ENCODE measurements at places on chromosomes 7 and 10.

GRCh38 chr7:47039904-47040303, 542.0 kb downstream of the TNS3 start:
- no peak for DNase-seq

DNA sequence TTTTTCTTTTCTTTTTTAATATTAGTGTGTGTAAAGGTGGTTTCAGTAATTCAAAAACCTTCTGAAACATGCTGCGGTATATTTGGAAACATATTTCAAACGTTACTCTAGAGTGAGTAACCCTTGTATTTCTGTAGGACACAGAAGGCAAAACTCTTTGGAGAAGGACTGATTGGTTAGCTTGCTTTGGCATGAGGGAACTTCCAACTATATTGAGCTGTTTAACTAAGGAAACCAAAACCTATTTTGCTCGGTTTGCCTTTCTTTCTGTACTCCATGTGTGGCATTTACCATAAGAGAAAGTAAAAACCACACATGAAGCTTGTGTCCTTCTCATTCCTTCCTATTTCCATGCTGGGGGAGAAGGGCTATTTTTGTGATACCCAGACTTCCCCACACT, 149.8 kb downstream of the DYNC1I1 start:
- no peak for DNase-seq

- no peak for DNase-seq
Observed at GRCh38 chr7:120444650-120445049, 171.7 kb downstream of the KCND2 start.

GRCh38 chr10:62715383-62715782, 89.1 kb upstream of the ADO start:
- DNase-seq = no peak

DNA sequence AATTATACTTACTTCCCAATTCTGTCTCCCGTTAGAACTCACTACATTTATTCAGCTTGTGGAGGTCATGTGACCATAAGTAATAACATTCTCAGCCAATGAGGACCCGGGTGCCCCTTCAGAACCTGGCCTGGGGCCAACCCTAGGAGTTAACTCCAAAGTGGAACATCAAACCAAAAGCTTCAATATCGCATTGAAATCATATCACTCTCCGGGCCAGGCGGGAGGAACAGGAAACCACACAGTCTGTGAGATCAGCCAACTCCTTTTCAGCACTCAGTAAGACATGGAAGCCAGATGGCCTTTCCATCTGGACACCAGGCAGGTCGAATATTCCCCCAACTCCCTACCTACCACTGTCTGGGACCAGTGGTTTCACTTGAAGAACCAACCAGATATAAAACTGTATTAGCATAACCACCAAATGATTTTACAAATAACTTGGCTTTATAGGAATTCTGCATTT, 5.5 kb downstream of the CREB3L2 start:
- peak; percentile 96 for DNase-seq

DNA sequence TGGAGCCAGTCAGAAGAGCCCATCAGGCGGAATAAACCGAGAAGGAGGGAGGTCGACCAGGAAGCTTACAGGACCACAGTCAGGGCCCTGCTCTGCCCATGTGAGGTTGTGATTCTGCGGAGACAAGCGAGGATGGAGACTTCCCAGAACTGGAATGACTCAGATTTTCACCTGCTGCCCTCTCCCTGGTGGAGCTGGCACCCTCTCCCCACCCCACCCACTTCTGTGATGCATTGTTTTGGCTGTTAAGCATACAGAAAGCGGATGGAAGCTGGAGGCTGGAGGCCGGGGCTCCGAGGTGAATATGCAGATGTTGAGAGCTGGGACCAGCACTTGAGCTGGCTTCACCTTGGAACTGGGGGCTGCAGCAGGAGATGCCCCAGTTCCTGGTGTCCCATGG, 57.4 kb downstream of the NPTX2 start:
- no peak for DNase-seq

DNA sequence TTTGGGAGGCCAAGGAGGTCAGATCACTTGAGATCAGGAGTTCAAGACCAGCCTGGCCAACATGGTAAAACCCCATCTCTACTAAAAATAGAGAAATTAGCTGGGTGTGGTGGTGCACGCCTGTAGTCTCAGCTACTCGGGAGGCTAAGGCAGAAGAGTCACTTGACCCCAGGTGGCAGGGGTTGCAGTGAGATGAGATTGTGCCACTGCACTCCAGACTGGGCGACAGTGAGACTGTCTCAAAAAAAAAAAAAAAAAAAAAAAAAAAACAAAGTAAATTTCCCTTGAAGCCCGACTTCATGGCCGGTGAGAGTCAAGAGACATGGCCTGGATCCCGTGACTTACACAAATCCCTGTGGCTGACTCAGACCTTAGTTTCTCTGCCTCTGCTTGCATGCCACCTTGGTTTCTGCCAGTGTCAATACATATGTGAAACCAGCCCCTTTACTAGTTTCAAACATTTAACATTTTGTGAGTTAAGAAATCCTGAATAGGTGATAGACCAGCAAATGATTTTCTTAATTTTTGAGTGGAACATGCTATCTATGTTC, 62.8 kb downstream of the ZEB1 start:
- no peak for DNase-seq

GRCh38 chr7:24709051-24709450, 48.2 kb downstream of the GSDME start:
- DNase-seq = no peak

GRCh38 chr7:18467011-18467410, 28.5 kb upstream of the HDAC9 start:
- no peak for DNase-seq

DNA sequence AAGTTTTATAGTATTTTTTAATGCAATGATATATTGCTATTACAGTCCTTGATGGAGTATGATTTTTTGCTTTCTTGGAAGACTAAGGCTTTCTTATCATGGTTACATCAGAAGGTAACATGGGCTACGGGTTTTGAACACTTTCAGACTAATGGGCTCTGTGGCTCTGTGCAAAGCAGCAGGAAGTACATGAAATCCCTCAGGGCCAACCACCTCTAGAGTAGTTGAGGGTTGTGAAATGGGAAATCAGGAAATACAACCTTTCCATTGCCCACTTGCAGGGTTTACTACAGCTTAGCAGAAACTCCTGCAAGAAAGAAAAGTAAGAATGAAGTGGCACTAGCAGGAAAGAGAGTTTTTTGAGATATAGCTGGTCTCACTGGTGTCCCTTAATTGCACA, 853.5 kb downstream of the KCNMA1 start:
- no peak for DNase-seq

DNA sequence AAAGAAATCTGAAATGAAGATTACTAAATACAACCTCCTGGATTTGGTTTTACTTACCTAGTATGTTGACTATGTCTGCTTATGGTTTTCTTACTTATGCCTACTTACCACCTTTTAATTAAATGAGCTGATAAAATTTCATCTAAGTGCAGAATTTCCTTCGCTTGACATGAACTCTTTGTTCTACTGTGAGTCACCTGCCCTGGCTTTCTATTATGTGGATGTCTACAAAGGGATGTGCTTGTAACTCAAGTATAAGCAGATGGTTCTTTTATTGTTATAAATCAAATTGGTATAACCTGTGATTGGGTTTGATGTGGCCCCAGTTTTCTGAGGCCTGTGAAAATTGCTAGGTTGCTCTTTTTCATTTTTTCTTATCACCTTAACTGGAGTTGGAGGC, 389.1 kb upstream of the ANKRD30A start:
- no peak for DNase-seq

DNA sequence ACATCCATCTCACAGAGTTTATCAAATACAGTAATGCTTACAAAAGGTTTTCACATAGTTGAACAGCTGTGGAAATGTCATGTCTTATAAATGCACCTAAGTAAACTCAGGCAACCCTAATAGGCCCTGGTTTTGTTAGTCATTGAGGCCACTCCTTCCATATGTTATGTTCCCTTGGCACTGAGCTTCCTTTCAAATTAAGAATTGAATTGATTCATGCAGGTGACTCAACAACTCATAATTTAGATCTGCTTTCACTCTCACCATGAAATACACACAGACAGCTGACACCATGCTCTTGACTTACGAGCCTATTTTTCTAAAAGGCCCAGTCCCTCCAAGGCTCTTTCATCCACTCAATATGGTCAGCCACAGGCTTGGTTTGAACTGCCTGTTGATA, 476.9 kb downstream of the KCNMA1 start:
- DNase-seq = no peak

DNA sequence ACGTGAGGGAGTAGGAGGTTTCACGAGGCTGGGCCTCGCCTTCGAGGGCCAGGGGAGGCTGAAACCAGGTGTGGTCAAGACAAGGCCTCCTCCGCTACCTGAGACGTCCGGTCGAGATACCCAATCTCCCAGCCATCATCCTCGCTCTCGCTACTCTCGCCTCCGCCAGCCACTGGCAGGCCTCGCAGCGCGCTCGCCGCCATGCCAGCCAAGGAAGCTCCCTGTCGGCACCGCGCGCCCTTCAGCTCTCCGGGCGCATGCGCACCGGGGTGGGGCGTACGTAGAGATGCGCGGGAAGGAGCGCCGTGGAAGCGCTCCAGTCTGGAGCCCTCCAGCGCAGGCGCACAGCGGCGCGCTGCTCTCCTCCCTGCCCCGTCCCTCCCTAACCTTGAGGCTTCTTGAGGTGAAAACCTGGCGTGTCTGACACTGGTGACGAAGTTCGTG, at the start of gene ASZ1:
Gene ASZ1 (minus strand): TSS at position 236 of the 444 bp plus-strand sequence. CDS start 33 bp downstream, at position 203.
- no peak for DNase-seq

GRCh38 chr10:126905776-126906703, 812 bp downstream of the DOCK1 start:
- peak; percentile 1 for DNase-seq

DNA sequence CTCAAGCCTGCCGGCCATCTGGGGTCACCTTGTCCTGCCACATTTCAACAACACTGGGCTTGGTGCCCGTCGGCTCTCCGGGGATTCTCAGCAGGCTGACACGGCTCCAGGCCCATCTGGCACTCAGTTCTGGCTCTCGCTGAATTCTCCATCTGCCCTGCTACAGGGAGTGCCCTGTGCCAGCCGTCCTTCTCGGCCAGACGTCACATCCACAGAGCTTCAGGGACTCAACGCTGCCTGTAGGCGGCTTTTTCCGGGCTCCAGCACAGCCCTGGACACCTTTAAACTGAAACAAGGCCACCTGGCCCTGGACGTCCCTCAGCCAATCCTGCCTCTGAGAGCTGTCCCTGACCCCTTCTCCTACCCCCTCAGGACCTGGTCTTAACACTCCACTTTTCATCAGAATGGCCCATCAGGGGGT, 43.0 kb downstream of the TMEM130 start:
- peak; percentile 99 for DNase-seq

DNA sequence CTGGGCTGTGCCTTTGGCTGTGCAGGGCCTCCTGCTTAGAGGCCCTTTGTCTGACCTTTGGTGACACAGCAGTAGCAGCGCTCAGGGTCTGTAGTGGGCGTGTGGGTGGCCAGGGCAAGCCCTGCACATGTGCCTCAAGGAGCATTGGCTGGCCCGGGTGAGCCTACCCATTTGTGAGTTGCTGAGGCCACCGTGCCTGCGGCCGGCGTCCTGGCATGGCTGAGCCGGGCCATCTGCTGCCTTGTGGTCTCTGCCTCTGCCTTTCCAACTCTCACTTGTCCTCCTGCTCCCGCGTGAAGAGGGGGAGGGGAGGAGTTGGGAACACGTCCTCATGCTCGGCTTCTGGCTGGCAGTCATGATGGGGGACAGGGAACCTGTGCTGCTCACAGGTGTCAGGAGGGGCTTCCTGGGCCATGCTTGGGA, 9.2 kb upstream of the ORAI2 start:
- DNase-seq = peak; percentile 80

- DNase-seq = peak; percentile 12
Observed at GRCh38 chr10:72126184-72126871, 38.0 kb upstream of the SPOCK2 start.

- no peak for DNase-seq
Observed at GRCh38 chr7:35267411-35267810, 13.5 kb upstream of the TBX20 start.

- no peak for DNase-seq
Observed at GRCh38 chr7:72265071-72265904, 146.8 kb downstream of the CALN1 start.

GRCh38 chr10:80452640-80453039, 1.5 kb upstream of the TSPAN14 start:
- no peak for DNase-seq

- DNase-seq = no peak
Observed at GRCh38 chr7:69176841-69177240, 421.4 kb upstream of the AUTS2 start.

DNA sequence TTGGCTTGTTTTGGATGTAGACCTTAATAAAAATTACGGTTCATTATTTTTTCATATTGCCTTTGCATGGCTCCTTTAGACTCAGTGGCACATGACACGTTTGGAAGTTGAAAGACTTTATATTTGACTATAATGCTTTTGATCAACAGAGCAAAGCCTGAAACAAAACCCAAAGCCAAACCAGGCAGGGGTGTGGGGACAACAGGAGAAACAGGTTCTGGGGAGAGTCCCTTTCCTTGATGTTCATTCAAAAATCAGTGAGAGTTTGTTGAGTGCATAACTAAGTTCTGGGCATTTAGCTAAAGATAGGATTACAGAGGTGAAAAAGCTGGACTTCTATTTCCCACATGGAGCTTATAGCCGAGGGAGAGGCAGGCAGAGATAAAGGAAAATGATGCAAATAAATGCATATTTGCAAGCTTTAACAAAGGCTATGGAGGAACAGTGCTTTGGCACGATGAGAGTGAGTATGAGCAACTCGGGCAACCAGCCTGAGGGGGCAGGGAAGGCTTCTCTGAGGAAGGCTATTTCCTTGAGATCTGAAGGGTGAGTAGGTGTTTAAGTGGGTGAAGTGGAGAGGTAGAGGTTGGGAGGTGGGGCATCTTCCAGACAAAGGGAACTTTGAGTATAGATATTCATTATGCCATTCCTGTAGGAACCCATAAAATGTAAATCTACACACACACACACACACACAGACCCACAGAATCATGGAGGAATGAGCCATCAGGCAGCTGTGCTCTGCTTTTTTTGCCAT, 34.5 kb upstream of the PDZD8 start:
- DNase-seq = no peak

DNA sequence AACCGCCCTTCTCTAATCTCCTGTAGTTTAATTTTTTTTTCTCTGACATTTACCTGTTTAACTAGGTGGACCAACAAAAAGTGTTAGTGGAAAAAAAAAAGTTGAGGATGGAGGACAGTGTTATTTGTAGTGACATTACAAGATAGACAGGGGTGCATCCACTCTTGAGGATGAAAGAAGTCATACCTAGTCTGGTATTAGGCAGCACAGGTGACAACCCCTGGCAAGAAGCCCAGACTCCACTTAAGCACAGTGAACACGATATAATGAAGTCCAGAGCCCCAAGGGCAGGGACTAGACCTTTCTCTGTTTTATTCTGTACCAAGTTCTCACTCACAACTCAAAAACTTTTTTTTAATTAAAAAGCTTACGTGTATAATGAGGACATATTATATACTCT, 268.4 kb downstream of the GPR37 start:
- peak; percentile 21 for DNase-seq

DNA sequence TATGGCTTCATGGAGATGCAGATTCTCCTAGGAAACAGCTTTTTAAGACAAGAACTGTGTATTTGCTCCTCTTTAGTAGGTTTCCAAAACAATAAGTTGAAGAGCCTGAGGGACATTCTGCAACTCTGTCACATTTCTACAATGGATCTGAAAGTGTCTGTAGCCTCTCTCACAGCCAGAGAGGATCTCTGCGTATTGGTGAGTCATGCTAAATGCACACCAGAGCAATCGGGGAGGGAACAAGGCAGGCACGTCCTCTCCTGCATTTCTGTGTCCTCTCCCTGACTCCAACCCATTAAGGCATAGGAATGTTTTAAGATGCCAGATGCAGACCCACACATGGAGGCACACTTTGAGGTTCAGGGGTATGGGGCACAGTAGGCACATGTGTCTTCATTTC, 1126.4 kb upstream of the GHITM start:
- DNase-seq = no peak

GRCh38 chr7:149300620-149301285, 38.8 kb downstream of the ZNF783 start:
- no peak for DNase-seq

- no peak for DNase-seq
Observed at GRCh38 chr7:38211940-38212339, 33.9 kb downstream of the STARD3NL start.
